ENCODE measurements at places on chromosomes 1 and 21. TPM values are rescaled to one million over a fixed set of nuclear protein-coding genes. Genes with fewer than 3 reads are reported as not detected.

The MTMR11 gene
- 2.1 TPM for total RNA-seq

The LRRC53 gene
- not detected for total RNA-seq

The ACTL8 gene
- not detected for total RNA-seq

The NEXN gene
- 15.0 TPM for total RNA-seq

The GBP6 gene
- not detected for total RNA-seq

The MMEL1 gene
- total RNA-seq = 1.3 TPM

The WNT4 gene
- not detected for total RNA-seq

The TNFRSF18 gene
- total RNA-seq = not detected

The LCE1A gene
- total RNA-seq = not detected

The DNAJC6 gene
- total RNA-seq = 1.9 TPM

The MASP2 gene
- total RNA-seq = not detected

Data from subcutaneous adipose tissue (tissue), 4 donors.